Caudate nucleus (tissue), 63 donors: ENCODE measurements at places on chromosomes 16 and 17.

DNA sequence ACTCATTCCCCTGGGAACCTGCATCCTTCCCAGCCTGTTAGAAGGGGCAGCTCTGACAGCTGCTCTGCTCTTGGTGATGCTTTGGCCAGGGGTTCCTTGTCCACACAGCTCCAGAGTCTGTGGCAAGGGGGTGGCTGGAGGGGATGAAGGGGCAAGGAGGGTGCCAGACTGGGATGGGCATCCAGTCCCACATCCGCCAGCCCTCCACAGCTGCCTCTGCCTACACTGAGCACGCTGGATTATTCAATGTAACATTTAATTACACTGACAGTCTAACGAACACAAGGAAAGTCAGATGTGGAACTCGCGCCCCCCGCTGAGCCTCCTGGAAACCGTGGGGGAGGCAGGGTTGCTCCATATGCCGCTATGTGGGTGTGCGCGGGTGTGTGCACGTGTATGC is 101.1 kb downstream of the C16orf78 start:
- no peak for DNase-seq

DNA sequence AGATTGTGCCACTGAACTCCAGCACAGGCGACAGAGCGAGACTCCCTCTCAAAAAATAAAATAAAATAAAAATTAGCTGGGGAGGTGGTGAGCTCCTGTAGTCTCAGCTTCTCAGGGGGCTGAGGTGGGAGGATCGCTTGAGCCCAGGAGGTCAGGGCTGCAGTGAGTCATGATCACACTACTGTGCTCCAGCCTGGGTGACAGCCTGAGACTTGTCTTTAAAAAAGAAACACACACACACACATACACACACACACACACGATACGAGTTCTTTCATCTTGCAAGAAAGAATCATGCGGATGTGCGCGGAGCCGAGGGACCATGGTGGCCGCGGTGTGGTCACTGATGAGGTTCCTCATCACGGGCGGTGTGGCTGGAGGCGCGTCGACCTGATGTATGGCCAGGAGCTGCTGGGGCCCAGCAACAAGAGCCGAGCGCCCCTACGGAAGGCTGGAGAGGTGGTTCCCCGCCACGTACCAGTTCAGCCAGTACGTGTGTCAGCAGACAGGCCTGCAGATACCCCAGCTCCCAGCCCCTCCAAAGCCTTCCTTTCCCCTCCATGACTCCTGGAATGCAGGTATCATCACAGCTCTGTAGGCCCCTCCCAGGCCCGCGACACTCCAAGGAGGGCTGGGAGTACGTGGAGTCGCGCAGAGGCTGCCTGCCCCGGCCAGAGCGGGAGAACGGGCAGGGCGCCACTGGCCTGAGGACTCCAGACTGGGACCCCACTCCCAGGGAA is 20.7 kb downstream of the NXN start:
- no peak for DNase-seq

DNA sequence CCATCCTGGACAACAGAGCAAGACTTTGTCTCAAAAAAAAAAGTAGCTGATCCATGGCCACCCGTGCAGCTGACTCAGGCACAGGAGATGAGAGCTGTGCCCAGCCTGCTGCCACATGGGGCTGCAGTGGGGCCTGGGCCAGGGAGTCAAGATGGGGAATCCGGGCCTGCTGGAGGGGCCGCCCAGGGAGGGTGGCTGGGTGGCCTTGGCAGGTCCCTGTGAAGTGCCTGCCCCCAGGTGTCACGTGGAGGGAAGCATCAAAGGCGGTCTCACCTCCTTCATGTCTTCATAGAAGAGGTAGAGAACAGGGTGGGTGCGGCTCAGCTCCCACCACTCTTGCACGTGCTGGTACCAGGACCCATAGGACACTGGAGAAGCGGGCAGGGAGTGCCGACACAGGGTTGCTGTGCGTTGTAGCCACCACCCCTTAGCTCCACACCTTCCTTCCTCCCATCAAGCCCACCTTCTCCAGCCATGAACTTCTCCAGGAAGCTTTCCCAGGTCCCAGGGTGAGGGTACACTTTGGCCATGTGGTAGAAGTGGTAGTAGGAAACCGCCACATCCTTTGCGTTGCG is 3.8 kb downstream of the SULT1A2 start:
- no peak for DNase-seq

DNA sequence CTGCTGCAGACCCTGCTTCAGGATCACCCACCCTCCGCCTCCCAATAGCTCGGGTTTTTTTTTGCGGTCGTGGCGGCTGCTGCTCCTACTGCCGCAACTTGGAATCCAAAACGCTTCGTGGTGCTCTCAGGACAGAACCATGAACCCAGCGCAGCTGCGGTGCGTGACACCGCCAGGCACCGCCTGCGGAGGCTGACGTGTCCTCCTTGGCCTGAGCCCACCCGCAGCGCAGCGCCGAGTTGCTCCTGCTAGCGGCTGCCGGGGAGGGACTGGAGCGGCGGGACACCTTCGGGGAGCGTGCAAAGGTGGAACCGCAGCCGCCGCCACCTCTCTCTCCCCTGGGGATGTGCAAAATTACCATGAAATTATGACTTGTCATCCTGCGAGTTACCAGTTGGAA is 1893.0 kb downstream of the TP53TG3F start:
- no peak for DNase-seq

DNA sequence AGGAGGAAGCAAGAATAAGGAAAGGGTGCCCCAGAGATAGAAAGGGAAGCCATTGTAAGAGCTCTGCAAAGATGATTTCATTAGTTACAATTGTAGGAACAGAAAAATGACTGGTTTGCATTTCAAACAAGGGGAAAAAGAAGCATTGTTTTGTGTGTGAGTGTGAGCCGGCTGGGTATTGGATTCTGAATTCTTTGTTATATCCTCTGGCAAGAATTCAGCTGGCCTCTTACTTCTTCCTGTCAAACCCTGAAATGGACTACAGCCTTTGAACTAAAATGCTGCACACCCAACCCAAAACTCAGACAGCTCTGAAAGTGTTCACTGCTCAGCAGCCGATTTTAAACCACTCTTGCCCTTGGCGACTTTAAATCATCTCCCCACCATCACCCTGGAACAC is 461.3 kb downstream of the PMP22 start:
- no peak for DNase-seq

DNA sequence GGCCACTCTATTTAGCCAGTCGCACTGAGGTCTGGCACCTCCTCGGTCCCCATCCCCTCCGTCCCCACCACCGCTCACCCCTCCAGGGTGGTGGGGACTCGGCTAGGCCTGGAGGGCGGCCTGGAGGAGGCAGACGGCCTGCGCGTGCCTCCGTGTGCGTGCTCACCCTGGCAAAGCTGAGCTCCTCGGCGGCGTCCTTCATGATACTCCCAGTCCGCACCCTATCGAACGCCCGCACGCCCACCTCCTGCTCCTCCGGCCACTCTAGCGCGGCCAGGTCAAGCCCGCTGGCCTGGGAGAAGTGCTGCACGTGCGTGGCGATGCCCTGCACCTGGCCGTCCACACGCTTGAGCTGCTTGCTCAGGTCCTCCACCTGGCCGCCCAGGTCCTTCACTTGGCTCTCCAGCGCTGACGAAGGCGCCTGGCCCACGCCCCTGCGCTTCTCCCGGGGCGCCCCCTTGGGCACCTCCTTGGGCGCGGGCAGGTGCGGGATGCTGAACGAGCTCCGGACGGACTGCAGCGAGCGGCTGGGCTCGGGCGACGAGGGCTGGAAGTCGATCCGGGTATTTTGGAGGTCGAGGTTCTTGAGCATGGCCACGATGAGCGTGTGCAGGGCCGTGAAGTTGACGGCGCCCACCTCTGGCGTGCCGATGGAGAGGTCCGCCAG is 644 bp downstream of the QRICH2 start:
- DNase-seq, result no peak

GRCh38 chr17:41583137-41584127 is 3.3 kb downstream of the KRT14 start:
- DNase-seq, result no peak
